ENCODE measurements at places on chromosomes 2 and 18. TPM values are rescaled to one million over a fixed set of nuclear protein-coding genes. Genes with fewer than 3 reads are reported as not detected.

The GRP gene
- total RNA-seq, result not detected

The GAREM2 gene
- total RNA-seq, result 1.7 TPM

The KCNG3 gene
- 1.7 TPM for total RNA-seq

The VWC2L gene
- total RNA-seq, result 4.3 TPM

DNA sequence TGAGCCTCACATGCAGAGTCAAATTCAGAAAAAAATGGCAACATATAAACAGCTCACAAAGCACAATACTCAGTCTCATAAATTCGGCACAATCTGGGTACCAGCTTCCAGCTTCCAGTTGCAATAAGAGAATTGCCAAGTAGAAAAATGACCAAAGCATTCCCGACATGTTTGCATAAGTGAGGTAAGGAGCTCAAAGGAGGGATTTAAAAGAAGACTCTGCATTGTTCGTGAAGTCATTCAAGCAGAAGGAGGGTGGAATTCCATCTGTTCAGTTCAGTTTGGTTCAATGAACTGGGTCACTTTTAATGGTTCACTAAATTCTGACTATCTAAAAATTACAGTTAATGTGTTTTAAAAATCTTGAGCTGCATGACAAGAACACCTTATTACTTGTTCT is 106.7 kb upstream of the KLHL14 start:
- no peak for DNase-seq

DNA sequence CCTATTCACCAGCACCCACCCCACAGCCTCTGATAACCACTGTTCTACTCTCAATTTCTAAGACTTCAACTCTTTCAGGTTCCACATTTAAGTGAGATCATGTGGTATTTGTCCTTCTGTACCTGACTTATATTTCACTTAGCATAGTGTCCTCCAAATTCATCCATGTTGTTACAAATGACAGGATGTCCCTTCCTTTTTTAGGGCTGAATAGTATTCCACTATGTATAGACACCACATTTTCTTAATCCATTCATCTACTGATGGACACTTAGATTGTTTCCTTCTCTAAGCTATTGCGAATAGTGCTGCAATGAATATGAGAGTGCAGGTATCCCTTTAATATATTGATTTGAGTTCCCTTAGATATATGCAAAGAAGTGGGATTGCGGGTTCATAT is 100.1 kb downstream of the EVA1A start:
- DNase-seq, result no peak

All from umbilical cord (tissue), 2 donors.